ENCODE measurements at places on chromosomes 4 and X.

DNA sequence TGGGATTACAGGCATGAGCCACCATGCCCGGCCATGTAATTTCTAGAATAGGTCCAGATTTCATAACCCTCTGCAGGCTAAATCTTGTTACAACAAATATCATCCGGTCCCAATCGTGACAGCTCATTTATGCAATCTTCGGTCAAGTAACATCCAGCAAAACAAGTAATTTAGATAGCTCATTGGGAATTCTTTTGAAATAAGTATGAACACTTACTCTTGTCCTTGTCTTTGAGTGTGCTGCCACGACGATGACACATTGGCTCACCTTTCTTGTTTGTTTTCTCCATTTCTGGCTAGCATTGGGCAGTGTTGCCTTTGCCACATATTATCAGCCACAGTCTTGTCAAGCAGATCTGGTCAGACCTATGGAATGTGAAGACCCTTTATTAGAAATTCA lies 92.0 kb downstream of the PHEX start:
- no peak for DNase-seq

DNA sequence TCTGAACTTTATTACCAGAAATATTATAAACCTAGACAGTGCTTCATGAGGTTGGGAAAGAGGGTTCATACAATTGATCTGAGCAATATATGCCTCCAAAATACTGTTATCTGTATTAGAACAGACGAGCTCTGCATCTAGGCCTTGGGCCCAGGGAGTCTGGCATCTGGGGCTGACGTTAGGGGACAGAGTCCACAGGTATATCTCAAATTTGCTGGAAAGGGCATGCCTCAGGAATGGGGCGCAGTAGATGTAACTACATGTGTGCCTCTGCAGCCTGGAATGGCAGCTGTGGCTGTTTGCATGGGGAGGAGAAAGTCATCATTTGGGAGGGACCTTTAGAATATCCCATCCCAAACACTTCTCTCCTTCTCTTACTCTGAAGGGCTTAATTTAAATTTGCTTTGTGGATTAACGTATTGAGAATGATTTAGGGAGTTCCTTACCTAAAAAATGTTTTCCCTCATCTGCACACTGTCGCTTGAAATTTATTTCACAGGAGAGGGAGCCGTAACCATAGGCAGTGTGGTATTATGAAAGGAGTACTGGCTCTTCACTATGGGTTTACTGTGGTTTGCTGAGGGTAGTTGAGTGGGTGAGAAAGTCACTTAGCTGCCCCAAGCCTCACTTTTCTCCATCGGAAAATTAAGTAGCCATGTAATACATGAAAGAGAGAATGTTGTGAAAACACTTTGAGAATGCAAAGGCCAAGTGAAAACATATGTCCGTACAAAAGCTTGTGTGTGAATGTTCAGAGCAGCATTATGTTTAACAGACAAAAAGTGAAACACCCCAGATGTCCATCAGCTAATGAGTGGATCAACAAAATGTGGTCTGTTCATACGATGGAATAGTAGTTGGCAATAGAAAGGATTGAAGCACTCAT lies 5.9 kb downstream of the ADD1 start:
- DNase-seq = no peak

DNA sequence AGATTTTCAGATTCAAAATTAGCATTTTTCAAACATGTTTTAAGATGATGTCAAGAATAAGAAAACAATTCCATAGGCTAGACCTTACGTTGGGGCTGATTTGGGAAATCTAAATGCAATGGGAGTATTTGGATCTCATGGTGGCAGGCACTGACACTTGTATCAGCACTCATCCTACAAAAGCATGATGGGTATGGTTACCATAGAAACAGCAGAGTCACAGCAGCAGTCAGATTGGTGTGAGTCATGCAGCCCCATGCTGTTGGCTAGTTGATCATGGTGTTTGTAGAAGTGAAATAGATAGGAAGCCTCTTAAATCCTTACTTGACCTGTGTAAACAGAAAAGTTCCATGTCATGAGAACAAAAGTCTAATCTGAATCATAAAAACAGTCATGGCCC lies 1637.3 kb upstream of the PABPC4L start:
- DNase-seq = no peak

DNA sequence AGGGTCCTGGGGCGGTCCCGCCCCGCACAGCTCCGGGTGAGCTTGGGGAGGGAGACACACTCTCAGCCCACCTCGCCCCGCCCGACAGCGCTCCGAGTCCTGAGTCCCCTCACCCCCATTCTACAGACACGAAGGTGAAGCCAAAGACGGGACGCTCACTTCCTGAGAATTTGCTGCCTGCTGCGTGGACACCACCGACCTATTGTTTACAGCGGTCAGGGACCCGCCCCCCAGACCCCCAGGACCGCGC lies 796 bp upstream of the ZNF141 start:
- DNase-seq = no peak

DNA sequence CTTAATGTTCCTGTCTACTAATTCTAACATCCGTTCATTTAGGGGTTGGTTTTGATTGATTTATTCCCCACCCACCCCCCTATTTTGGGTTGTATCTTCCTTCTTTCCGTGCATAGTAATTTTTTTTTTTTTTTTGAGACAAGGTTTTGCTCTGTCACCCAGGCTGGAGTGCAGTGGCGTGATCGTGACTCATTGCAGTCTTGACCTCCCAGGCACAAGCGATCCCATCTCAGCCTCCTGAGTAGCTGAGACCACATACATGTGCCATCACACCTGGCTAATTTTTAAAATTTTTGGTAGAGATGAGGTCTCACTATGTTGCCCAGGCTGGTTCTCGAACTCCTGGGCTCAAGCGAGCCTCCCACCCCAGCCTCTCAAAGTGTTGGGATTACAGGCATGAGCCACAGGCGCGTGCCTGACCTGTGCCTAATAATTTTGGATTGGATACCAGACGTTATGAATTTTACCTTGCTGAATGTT lies 79.9 kb downstream of the ZFX start:
- DNase-seq = no peak

- DNase-seq = no peak
Measured at GRCh38 chrX:144586756-144587155, 660.5 kb upstream of the SPANXN1 start.

DNA sequence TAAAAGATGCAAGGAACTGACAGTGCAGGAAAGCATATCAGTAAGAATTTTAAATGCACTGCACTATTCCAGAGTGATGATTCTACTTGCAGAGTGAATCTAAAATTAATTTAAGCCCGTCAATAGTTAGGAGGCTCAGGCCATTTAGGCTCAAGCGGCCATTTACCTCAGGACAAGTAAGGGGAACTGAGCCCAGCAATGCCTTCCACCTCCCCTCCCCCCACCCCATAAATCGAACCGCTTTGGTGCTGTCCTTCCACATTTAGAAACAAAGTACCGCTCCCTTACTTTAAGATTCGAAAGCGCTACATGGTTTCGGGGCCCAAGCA lies 665 bp downstream of the RBM41 start:
- no peak for DNase-seq

DNA sequence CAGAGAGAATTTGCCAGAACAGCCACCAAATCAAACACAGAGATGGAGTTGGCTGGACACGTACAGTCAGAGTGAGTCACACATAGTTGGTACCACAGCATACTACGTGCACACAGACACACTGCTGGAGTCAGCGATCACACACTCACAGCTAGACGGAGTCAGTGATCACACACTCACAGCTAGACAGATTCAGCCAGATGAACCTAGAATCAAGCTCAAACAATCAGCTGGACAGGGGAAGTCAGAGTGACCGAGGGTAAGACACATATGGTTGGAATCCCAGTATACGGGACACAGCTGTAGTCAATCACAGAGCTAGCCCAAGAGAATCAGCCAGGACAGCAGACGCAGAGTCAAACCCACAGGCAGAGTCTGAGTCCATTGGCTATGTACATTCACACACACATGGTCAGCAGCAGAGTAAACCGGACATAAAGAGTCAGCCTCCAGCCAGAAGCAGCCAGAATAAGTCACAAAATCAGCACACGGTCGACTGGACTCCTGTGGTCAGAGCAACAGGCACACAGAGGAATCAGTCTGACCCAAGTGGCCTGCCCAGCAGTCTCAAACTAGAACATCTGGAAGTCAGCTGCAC lies 4.6 kb downstream of the SLC38A5 start:
- no peak for DNase-seq

- no peak for DNase-seq
Measured at GRCh38 chrX:34586936-34587335, 70.1 kb downstream of the TMEM47 start.

GRCh38 chrX:77431227-77431626 lies 16.0 kb upstream of the FGF16 start:
- DNase-seq = no peak

DNA sequence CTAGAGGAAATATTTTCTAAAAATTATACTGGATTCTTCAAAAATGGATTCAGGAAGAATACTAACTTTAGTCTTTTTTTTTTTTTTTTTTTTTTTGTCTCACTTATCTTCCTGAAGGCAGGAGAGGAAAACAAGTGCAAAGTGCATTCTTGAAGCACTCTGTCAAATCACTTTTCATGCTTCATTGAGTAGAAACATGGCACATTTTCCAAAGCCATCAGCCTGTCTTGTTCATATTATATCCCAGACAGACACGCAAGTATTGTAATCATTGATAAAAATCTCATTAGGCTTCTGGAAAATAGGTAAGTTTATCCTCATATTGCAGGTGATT lies 1.2 kb downstream of the BBS12 start:
- no peak for DNase-seq

DNA sequence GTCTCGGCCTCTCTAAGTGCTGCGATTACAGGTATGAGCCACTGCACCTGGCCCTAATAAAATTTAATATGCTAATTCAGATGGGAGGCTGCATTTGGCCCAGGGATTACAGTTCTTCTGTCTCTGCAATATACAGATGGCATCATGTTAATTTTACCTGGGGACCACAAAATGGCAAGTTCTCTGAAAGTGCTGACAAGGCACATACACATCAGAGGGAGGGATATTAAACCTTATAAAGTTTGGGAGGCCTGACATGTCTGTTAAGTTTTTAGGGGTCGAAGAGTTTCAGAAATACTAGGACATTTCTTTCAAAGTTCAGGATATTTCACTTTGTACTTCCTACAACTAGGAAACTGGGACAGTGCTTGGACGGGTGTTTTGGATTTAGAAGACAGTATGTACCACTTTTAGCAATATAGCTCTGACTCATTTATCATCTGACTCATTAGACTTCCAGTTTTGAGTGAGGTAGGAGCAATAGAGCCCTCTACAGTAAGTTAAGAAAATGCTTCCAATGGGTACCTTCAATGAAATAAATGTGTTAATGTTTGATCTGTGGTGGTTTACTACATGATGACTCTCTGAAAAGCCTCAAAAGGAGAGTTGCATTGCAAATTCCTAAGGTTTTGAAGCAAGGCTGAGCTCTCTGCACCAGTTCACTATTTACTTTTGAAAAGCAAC lies 981.0 kb upstream of the HS3ST1 start:
- DNase-seq = no peak

DNA sequence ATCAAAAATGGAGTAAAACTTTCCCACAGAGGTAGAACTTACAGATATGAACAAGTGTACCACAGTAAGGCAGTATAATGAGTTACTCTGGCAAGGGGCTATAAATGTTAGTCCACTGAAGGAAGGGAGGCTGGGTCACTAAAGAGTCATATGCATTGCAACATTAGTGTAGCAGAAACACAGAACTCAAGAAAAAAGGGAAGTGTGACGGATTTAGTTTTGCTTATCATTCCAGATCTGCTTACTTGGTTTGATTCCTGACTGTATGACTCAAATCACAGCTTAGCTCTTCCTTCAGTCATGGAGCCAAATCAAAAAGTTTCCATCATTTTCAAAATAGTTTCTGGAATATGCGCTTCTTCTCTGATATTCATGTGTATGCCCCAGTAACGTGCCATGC lies 148.7 kb downstream of the FSTL5 start:
- DNase-seq = no peak

Data from CD4-positive, alpha-beta T cell treated with Interferon alpha-2 for 1 hour (primary cell).